ENCODE measurements at places on chromosomes 4 and X.

DNA sequence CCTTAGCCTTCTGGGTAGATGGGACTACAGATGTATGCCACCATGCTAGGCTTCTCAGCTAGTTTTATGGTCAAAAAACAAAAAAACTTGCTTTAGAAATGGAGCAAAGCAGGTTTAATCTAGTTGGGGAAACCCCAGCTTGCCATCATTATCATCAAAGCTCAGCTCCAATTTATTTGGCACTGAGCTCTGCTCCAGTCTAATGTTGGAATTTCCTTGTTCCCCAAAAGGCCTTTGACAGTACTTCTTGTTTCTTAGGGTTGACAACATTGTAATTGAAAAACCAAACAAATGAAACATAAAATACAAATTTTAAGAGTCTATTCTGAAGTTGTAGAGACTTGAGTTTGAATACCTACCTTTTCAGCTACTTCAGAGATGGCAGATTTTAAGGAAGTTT, 48.0 kb downstream of the MRPL1 start:
- DNase-seq: no peak

DNA sequence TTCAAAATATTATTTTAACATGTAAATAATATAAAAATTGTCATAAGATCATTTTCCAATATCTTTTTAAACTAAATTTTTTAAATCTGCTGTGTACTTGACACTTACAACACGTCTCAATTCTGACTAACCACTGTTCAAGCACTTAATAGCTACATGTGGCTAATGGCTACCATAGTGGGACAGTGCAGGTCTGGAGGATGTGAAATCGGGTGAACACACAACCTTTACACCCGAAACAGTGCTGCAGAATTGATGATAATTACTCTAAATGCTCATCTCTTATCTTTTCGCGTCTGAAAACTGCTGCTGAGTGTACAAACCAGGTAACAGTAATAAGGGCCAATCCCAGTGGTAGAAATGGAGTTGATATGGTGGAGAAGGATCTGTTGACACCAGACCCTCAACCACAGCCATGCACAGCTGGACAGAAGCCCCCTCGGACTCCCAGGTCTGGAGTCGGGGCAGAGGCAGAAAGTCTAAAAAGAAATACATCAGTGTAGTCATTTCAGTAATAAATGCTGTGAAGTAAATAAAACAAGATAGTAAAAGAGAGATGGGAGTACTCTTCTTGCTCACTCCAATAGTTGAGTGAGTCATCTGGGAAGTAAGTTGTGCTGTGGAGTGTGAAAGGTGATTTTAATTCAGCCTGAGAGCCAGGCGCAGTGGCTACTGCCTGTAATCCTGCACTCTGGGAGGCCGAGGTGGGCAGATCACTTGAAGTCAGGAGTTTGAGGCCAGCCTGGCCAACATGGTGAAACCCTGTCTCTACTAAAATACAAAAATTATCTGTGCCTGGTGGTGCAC, 150.0 kb downstream of the CBR4 start:
- no peak for DNase-seq

DNA sequence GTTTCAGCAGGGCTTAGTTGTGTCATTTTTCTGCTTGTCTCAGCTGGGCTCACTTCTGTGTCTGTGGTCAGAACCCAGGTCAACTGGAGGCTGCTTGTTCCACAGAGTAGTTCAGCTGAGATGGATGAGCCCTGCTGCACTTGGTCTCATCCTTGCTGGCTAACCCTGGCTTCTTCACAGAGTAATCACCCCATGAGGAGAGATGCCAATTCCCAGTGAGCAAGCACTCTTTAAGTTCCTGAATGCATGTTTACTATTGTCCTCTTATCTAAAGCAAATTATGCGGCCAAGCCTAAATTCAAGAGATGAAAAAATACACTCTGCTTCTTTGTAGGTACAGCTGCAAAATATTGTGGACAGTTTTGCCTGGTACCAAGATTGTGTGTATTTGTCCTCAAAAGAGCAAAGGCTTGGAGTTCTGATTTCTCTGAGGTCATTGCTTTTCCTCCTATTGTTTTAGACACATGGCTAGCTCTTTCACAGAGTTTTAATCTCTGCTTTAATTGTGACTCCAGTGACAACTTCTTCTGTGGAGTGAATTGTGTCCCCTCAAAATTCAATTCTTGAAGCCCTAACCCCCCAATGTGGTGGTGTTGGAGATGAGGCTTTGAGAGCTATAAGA, 236.6 kb upstream of the ANKRD50 start:
- DNase-seq: no peak

DNA sequence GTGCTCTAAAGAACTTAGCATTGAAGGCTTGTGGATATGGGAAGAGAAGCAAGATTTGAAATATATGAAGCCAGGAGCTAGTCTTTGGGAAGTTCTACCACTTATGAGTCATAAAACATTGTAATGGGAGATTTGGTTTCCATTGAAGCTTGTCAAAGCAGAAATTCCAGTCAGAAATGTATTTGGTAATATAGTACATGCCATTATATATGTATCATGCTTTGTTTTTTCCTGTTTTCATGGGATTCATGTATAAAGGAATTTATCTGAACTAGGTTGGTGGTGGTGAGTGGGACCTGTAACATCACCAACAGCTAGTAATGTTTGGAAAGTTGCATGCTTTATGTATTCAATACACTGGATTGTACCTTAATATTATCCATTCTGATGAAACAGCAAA, 14.6 kb upstream of the DCAF8L2 start:
- no peak for DNase-seq

DNA sequence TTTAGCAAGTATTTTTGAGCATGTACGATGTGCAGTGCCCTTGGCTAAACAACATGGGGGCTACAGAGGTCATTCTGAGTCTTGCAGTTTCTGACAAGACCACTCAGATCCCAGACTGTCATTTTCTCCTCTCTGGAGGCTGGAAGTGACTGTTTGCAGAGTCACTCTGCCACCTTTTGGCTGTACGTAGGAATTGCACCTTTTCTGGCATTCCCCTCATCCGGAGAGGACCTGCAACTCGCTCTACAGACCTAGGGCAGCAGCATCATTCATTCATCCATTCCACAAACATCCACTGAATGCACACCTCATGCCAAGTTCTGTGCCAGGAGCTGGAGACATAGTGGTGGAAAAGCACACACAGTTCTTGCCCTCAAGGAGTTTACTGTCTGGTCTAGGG, 160.4 kb upstream of the GPR101 start:
- peak; percentile 3 for DNase-seq

DNA sequence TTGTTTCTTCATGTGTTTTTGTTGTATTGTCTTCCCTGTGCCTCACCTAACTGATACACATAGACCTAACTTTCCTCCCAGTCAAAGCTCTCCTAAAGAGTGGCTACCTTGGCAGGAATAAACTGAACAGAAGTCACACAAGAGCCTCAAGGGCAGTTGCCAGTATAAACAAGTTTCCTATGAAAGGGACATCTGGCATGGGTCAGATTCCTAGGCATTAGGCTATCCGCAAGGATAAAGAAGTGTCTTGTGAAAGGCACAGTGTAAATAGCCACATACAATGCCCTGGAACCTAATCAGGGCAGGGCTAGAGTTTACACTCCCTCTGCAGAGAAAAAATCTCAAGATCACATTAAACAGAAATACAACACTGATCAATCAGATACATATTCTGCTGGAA, 220.8 kb downstream of the SPANXN3 start:
- no peak for DNase-seq

DNA sequence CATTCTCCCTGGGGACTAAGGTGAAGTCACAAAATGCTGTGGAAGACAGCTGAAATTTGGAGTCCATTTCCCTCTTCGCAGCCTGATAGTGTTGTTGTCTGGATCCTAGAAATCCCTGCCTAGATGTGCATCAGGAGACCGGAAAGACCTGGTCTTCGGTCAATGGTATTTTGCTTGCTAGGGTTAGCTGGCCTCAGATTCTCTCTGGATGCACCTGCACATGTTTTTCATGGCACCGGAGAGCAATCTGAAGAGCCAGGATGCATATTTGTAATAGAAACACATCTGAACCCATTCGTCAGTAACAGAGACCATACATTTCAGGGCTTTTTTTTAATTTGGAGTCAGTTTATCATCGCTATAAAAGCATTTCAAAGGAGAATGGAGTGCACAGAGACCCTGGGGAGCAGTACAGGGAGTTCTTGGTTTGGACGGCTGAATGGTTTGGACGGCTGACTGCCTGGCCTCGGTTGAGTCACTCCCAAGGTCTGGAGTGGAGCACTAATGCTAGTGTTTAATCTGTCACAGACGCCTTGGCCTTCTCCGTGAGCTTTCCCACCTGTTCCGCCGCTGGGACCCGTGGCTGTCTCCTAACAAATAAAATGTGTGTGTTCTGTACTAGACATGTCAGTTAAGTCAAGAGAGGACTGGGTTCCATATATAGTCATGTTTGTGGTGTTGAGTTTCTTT, 7.5 kb upstream of the PDLIM3 start:
- DNase-seq: no peak

DNA sequence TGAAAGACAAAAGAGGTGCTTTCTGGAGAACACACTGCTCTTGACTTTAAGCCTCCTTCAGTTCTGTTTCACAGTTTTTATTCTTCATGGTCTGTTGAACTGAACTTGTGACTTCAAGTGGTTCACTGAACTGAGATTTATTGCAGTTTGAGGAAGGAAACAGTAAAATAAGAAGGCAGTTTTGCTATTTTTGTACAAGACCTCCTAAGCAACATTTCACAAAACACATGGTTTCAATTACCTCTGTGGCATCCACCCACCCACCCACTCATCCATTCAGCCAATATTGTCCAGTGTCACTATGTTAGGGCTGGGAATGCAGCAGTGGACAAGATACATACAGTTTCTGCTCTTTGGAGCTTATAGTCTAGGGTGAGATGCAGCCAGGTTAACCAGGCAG, 131.3 kb downstream of the IL1RAPL2 start:
- DNase-seq: no peak

GRCh38 chrX:8720136-8720535, 11.8 kb downstream of the ANOS1 start:
- no peak for DNase-seq

DNA sequence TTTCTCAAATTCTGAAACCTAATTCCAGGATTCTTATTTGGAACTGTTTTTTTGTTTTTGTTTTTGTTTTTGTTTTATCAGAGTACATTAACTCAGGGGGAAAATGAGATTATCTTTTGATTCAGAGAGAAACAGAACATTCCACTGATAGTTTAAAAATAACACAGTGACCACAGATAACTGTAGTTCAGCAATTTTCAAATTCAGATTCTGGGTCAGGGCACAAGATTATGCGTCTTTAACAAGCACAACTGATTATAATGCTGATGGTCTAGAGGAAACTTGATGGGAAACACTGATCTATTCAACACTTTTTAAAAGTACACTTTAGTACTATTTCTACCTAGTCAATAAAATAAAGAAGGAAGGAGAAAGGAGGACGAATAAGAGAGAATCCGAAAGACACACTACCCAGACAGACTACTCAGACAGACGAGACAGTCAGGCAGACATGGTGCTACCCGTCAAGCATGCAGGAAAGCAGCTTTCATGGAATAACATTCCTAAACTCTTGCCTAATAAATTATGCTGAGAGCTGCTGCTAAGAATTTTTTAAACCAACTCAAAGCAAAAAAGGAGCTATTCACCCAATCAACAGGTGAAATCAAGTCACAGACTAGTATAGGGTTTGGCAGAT, 59.0 kb downstream of the APBB2 start:
- no peak for DNase-seq

DNA sequence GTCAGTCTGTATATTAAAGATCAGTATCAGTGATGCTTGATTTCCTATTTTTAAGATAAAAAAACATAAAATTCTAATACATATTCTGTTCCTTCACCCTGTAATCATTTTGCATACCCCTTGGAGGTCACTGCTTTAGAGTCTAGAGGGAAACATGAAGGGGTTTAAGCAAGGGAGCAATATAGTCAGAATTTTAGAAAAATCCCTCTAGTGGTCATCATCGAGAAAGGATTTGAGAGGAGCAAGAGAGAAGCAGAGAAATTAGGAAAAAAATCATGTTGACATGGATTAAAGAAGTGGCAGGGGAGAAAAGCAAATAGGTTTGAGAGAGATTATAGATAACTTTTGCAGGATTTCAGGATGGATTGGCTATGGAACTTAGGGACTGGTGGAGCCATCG, 11.1 kb downstream of the APEX2 start:
- DNase-seq: no peak

- DNase-seq: no peak
These were observed 123.9 kb downstream of the MID1 start for GRCh38 chrX:10496345-10496965.

DNA sequence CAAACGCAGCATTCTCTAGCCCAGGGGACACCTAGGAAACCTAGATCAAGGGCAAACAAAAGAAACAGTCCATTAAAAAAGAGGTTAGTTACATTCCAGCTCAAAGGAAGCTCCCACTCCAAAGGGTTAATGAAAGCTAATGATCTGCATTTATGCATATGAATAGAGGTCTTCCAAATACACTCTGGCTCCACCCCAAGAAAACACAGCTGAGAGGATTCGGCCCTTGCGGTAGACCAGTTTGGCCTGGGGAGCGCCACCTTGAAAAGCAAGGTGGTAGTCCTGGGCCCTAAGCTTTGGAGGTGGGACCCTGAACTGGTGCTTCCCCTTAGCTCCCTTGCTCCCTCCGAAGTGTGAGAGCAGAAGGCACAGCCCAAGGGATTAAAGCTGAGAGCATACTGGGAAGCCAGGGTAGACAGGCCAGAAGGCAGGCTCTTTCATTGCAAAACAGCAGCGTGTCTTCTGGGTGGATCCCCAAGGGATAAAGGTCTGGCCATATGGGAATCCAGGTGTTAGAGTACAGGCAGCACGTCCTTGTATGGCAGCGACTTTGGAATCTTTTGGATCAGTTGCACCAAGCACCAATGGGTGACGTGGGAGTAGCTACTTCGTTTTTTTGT, 3.7 kb downstream of the GABRQ start:
- no peak for DNase-seq

DNA sequence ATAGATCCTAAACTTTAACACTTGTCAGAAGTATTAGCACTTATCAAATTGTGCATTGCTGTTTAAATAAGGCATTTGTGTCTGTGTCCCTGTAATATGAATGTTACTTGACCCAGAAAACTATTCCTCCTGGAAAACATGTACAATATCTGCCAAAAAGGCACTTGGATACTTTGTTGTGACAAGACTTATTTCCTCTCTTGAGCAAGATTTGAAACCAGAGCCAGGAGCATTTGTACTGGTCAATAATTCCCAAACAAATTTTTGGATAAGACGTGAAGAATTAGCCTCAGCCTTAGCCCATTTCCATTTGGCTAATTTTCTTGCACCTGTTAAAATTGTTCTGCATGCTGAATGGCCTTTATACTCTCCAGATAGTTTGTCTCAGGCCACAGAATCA, 176.3 kb upstream of the GK2 start:
- no peak for DNase-seq

- no peak for DNase-seq
These were observed 55.9 kb upstream of the MTM1 start for GRCh38 chrX:150512461-150512901.

DNA sequence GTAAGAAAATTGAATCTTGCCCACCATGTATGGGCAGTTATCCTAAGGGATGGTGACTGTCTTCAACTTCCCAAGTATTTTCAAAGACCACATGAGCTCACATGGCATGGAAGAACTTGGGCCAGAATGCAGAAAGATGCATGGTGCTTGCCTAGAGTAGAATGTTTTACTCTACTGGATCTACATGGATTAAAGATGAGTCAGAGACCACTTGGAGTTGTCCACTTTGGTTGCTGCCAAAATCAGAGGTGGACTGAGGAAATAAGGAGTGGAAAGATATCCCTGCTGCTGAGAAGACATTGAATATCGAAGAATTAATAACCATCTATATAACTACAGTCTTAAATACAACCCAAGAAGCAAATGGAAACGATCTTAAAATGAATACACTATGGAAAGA, 498.1 kb downstream of the NLGN4X start:
- no peak for DNase-seq
